ENCODE measurements at places on chromosomes 3 and 15. TPM values are rescaled to one million over a fixed set of nuclear protein-coding genes. Genes with fewer than 3 reads are reported as not detected.

Gene RPN1
- total RNA-seq: 88.5 TPM

Gene PIERCE2
- total RNA-seq: not detected

Gene GOLGA8A
- total RNA-seq: 147 TPM

Gene WWTR1
- total RNA-seq: 0.56 TPM

GRCh38 chr3:189340680-189341460, 169.1 kb downstream of the TPRG1 start:
- no peaks in the 10 kb centered on the region for H3K4me1 ChIP-seq
- no peaks in the 10 kb centered on the region for H3K36me3 ChIP-seq
- no peak overlapping the region for H3K4me3 ChIP-seq
- H3K27ac ChIP-seq: no peak overlapping the region
- H3K27me3 ChIP-seq: no peaks in the 10 kb centered on the region

GRCh38 chr3:191068946-191069813, 129.9 kb upstream of the OSTN start:
- H3K36me3 ChIP-seq: no peaks in the 10 kb centered on the region
- no peaks in the 10 kb centered on the region for H3K27me3 ChIP-seq
- no peak overlapping the region for H3K4me3 ChIP-seq
- DNase-seq: no peak
- no peaks in the 10 kb centered on the region for H3K4me1 ChIP-seq

- H3K4me1 ChIP-seq: peaks cover 6% of the 10 kb centered on the region
- H3K4me3 ChIP-seq: no peak overlapping the region
- no peak for DNase-seq
- H3K36me3 ChIP-seq: no peaks in the 10 kb centered on the region
- H3K27me3 ChIP-seq: no peaks in the 10 kb centered on the region
- H3K27ac ChIP-seq: no peak overlapping the region
Observed at GRCh38 chr15:73948982-73949381, 22.7 kb downstream of the LOXL1 start.

- no peaks in the 10 kb centered on the region for H3K27me3 ChIP-seq
- no peak overlapping the region for H3K4me3 ChIP-seq
- no peaks in the 10 kb centered on the region for H3K36me3 ChIP-seq
Observed at GRCh38 chr15:69725957-69726356, 273.3 kb downstream of the RPLP1 start.

All from naive thymus-derived CD4-positive, alpha-beta T cell (primary cell).